Stimulated activated CD4-positive, alpha-beta T cell treated with anti-CD3 and anti-CD28 coated beads, Interleukin-2, amount 100 ng/mL, for 48 hours (primary cell): ENCODE measurements at places on chromosomes 12 and 14.

GRCh38 chr14:94379291-94380224 lies 8.8 kb downstream of the SERPINA1 start:
- no peak for DNase-seq

- DNase-seq = no peak
Observed at GRCh38 chr14:77185093-77185465, 3.5 kb downstream of the TMEM63C start.

GRCh38 chr14:75752086-75752485 lies 91.0 kb downstream of the TTLL5 start:
- no peak for DNase-seq

GRCh38 chr12:69476276-69477017 lies 6.3 kb downstream of the FRS2 start:
- DNase-seq = no peak

DNA sequence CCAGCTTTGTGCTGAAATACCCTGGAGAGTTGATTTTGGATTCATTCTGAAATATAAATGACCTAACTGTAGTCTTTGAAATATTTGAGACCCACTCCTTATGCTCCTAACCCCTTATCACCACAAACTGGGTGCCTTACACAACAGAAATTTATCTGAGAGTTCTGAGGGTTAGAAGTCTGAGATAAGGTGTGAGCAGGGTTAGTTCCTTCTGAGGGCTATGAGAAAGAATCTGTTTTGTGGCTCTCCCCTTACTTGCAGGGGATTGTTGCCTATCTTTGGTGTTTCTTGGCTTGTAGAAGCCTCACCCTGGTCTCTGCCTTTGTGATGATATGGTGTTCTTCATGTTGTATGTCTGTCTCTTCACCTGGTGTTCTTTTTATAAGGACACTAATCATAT lies 91.7 kb downstream of the DERA start:
- no peak for DNase-seq

DNA sequence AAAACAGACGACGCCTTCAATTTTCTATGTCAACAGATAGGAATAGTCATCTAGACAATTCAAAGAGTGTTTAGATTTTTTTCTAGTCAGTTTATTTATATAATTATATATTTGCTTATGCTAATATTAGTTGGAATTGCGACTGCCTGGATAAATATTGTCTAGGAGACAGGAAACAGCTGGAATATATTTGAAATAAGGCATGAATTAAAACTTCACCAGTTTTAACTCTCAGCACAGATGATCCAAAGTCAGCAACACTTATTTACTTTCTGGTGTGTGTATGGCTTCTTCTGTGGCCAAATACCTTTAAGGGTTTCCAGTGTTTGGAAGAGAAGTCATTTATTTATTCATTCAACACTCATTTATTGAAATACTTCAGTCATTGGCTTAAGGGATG lies 1215.4 kb upstream of the USP15 start:
- DNase-seq = no peak

DNA sequence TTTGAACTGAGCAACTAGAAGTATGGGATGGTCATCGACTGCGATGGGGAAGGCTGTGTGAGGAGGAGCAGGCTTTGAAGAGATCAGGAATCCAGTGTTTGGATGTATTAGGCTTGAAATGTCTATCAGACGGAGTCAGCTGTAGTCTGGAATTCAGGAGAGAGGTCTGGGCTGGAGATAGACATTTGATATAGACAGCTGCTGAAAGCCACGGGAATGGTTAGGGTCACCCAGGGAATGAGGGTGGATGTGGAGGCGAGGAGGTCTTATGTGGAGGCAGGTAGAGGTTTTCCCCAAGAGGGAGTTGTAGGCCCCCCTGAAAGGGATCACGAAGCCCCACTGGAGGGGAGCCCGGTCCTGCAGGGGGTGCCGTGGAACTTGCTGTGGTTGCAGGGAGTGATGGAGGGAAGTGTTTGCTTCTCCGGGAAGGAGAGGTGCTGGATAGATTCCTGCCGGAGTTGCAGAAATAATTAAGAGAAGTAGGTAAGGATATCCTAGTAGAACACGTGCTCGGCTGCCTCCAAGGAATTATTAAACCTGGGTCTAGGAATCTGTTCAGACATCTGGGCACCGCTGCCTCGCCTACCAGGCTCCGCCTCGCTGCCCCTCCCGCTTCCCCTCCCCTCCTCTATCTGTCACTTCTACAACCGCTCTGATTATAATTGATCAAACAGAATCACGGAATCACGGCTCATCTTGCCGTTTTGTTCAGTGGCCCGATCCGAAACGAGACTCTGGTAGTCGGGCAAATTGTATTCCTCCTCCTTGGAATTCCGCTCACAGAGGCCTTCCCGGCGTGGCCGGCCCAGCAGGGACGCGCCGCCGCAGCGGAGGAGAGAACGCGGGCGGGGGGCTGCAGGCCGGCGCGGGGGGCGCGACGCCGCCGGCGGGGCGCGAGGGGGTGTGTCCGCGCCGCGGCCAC lies 826 bp upstream of the CACNA1C start:
- no peak for DNase-seq
